ENCODE measurements at places on chromosomes 4 and X.

DNA sequence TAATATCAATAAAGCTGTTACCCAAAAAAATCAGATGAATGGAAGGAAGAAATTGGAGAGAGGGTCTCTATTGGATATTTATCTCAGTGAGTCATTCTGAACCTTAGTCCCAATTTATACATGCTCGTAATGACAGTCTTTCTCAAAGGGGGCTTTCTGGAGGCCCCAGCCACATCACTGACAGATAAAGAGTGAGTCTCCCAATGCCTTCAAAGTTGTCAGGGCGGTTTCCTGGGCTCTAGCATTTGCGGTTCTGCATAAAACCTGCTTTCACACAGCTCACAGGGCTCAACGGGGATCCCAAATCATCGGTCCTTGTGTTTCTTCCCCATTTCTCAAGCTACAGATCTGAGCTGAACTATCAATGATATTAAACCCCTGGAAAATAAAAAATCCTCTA lies 17.3 kb downstream of the TCEANC start:
- DNase-seq, result no peak

DNA sequence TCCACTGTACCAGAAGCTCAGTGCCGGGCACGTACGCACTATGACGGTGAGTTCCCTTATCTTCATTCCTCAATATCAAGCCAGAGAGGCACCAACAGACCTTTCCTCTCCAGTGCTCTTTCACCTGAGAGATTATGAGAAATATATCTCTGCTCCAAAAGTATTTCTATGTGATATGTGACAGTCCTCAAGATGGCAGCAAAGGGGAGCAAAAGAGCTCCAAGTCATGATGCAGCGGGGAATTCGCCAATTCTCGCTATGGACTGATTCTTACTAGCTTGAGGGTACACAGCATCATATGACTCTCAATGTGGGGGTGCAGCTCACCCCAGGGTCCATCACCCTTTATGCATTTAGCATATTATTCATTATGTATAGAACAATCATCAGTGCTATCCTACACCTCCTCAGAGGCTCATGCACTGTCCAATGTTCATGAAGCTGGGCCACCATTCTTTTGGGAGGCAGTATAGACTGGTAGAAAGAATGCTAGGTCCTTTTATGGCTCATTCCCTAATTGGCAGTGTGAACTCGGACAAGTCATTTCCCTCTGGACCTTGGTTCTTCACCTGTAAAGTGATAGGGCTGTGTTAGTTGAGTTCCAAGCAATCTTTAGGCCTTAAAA lies 12.8 kb upstream of the IQSEC2 start:
- DNase-seq, result no peak

GRCh38 chr4:40744218-40744617 lies 5.5 kb upstream of the NSUN7 start:
- DNase-seq, result no peak

GRCh38 chr4:140078366-140078765 lies 75.6 kb downstream of the MAML3 start:
- DNase-seq, result no peak

GRCh38 chr4:4260185-4260751 lies 12.2 kb upstream of the TMEM128 start:
- no peak for DNase-seq

DNA sequence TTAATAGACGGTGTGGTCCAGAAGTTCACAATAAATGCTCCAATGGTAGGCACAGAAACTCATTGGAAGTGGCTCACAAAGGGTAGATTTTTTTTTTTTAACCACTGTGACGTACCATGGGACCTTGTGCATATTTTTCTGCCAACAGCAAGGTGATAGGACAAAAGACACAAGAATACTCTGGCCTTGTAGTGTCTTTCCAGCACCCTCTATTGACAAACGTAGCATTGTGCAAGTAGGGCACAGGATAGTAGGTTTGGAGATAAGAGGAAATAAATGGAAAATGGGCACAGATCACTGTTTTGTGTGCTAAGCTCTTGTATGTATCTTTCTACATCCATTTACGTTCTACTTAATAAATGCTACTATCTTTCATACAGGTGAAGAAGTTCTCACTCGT lies 2054.9 kb downstream of the PCDH7 start:
- no peak for DNase-seq

GRCh38 chr4:127304356-127304755 lies 328.4 kb upstream of the INTU start:
- DNase-seq, result no peak

- no peak for DNase-seq
These were observed 3.0 kb downstream of the KIAA0232 start for GRCh38 chr4:6785572-6785925.

- no peak for DNase-seq
These were observed 408.4 kb upstream of the EMCN start for GRCh38 chr4:100926039-100926717.

- DNase-seq, result no peak
These were observed 114.8 kb upstream of the ADRA2C start for GRCh38 chr4:3651267-3651845.

DNA sequence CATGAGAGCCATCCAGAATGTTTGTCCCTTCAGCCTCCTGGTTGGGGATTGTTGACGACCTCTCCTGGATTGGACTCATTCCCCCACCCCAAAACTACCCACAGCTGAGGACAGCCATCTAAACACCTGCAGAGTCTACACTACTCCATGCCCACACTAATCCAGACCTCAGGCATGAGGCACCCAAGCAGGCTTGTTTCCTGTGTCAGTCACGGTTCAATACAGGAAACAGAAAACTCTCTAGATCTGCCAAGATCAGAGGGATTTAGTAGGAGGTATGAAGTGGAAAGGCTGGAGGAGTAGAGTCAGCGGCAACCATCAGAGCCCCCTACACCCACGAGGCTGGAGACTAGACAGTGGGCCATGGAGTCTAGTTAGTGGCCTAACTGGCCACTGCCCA lies 37.7 kb downstream of the HAND2 start:
- no peak for DNase-seq

- no peak for DNase-seq
These were observed 22.6 kb upstream of the CD38 start for GRCh38 chr4:15755321-15756155.

GRCh38 chr4:3834663-3835521 lies 68.7 kb downstream of the ADRA2C start:
- DNase-seq, result no peak

- no peak for DNase-seq
These were observed 439.0 kb downstream of the GPM6A start for GRCh38 chr4:175373031-175373430.

GRCh38 chr4:57061395-57061794 lies 48.8 kb downstream of the IGFBP7 start:
- DNase-seq, result no peak

- DNase-seq, result no peak
These were observed 118.3 kb upstream of the GABRA2 start for GRCh38 chr4:46508216-46508615.

GRCh38 chr4:178470996-178471784 lies 1029.0 kb upstream of the AGA start:
- no peak for DNase-seq

GRCh38 chr4:137025484-137026059 lies 506.7 kb downstream of the PCDH18 start:
- no peak for DNase-seq

GRCh38 chr4:82192017-82192673 lies 181.6 kb downstream of the HNRNPD start:
- DNase-seq, result no peak

DNA sequence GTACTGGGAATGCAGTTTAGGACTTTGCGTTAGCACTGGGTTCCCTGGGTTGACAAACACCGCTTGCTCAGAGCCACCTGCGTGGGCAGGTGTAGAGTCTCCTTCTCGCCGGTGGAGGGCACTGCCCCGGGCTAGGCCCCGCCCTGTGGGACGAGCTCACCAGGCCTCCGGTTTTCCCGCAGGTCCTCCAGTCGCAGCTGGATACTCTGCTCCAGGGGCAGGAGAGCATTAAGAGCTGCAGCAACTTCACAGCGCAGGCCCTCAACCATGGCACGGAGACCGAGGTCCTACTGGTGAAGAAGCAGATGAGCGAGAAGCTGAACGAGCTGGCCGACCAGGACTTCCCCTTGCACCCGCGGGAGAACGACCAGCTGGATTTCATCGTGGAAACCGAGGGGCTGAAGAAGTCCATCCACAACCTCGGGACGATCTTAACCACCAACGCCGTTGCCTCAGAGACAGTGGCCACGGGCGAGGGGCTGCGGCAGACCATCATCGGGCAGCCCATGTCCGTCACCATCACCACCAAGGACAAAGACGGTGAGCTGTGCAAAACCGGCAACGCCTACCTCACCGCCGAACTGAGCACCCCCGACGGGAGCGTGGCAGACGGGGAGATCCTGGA lies 49.2 kb upstream of the MND1 start:
- no peak for DNase-seq

GRCh38 chr4:20317424-20317985 lies 65.8 kb downstream of the SLIT2 start:
- DNase-seq, result no peak

DNA sequence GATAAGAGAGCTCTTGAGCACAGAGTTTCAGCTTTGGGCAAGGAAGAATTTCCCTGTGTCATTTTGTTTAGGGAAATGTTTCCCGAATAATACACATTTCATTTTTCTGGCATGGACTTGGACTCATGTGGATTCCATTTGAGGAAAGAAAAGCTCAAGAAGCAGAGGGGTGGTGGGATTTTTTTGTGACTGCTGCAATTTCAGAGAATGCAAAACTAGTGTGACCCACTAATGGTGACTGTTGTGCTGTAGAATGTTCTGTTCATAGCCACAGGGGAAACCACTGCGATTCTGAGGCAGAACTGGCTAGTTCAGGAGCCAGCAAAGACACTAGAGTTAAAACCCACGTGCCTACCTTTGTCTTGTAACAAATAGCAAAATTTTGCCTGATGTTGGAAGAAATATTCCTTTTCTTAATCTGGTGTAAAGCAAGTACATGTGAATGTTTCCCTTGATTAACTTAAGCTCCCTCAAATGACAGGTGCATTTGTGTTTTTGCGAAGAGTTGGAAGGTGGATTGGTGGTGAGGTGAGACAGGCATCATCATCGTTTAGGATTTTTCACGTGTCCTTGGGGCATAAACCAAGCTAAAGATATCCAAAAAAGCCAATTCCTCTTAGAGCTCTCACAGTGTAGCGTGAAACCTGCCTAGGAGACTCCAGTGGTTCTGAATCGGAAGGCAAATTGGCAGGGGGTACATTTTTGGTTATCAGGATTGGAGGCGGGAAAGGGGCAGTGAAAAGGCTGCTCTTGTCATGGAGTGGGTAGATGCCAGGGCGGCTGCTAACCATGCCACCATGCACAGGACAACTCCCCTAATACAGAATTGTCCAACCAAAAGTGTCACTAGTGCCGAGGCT lies 38.0 kb upstream of the FAM9C start:
- DNase-seq, result no peak

GRCh38 chrX:7872042-7872441 lies 29.1 kb downstream of the VCX start:
- DNase-seq, result no peak

GRCh38 chrX:26597981-26598380 lies 382.0 kb downstream of the MAGEB5 start:
- no peak for DNase-seq

GRCh38 chrX:121093011-121093410 lies 45.6 kb downstream of the GLUD2 start:
- no peak for DNase-seq

DNA sequence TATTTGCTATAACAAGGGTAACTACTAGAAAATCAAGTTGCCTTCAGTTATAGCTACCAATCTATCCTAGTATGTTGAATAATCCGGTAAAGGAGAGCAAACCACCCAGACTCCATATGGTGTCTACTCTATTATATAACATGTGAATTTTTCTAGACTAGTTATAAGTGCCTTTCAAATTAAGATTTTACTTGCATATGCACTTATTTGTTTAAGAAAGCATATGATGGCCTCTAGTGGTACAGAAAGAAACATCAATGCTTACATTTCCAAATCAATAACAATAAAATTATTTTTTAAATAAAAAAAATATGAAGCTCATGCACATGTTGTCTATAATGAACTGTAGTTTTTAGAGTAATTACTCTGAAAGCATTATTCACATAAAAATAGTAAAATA lies 1516.4 kb upstream of the PABPC4L start:
- no peak for DNase-seq

All from T follicular helper cell (primary cell).